ENCODE measurements at places on chromosomes 2 and 18.

- no peak for DNase-seq
Observed at GRCh38 chr2:171878481-171878993, 15.5 kb downstream of the SLC25A12 start.

- DNase-seq: no peak
Observed at GRCh38 chr2:3035385-3036050, 342.1 kb downstream of the EIPR1 start.

- DNase-seq: no peak
Observed at GRCh38 chr2:34664266-34664665, 1065.2 kb upstream of the FAM98A start.

DNA sequence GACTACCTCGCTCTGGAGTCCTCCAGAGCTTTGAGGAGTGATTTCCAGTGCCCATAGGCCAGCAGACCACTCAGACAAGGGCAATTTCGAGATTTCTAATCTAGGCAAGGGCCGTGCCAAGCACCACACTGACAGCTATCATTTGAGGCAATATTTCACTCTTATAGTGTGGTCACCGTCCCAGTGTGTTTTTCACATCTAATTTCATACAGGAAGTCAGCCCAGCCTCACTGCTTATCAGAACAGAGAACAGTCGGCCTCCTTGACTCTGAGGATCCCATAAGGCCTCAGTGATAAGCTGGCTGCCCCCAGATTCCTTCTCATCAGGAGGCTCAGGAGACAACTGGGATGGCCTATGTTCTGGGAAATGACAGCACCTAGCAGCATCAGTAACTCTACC lies 581 bp downstream of the CAPN14 start:
- no peak for DNase-seq

GRCh38 chr18:12287131-12287681 lies 20.8 kb upstream of the TUBB6 start:
- DNase-seq: no peak

GRCh38 chr18:51721996-51722395 lies 524.5 kb upstream of the MEX3C start:
- DNase-seq: no peak

DNA sequence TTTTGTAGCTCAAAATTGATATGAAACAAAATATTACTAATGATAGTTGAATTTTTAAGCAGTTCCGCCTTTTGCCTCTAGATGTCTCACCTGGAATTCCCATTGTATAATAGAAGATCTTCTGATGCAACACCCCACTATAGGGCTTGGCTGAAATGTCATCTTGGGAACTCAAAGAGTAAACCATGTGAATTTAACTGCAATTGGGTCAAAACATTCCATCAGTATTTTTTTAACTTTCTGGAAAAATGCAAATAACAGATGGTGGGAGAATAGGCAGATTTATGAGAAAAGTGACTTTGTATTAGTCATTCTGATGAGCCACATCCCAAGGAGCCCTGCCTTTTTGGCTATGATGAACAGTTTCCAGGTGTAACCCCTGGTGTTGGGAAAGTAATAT lies 489.9 kb downstream of the NYAP2 start:
- no peak for DNase-seq

DNA sequence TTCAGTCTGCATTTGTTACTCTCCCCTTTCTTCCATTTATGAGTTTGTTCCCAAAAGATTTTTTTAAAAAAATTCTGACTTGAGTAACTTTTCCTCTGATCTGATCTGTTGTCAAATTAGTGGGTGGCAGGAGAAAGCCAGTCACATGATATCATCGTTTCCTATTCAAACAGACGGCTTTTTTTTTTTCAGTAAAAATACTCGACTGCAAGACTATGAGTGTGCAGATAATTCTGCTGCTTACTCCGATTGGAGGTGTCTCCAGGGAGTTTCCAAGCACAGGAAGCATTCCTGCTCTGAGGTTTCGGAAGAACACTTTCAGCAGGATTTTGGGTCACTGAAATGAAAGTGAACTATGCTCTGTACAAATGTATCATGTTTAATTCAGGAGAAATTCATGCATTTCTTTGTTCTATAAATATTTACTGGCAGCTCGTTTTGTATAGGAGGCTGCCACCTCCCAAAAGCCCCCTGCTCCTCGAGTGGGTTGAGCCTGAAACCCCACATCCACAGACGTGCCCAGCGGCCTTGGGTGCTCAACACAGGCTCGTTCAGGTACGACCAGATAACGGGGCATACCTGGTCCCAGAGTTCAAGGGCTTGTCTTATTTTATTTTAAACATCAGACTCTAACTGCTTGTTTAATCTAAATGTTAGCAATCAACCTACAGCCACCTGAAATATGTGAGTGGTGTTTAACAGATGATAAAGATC lies 126.9 kb upstream of the ZNF516 start:
- no peak for DNase-seq

DNA sequence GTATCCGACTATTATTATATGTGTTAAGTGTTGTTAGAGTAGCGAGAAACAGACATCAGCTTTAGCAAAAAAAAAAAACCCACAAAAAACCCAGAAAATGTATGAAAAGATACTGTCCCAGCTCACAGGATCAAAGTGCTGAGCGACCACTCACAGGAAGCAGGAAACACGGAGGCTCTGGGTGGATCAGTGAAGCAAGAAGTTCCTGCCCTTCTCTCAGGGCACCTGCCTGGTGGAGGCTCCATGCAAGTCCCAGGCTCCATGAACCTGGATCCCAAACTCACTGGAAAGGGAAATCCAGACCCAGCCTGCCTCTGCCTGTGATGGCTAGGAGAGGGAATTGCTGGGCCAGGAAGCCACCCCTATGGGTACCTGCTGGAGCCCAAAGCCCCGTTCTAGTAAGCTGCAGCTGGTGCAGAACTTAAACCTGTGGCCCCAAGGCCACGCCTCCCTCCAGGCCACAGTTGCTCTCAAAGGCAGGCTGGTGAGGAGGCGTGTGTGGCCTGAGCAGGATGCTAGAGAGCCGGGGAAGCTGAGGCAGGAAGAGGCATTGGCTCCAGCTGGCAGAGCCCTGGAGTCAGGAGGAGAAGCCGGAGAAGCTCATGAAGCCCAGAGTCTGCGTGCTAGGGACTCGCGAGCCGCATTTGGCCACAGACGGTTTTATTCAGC lies 63.5 kb upstream of the TAF1B start:
- no peak for DNase-seq

DNA sequence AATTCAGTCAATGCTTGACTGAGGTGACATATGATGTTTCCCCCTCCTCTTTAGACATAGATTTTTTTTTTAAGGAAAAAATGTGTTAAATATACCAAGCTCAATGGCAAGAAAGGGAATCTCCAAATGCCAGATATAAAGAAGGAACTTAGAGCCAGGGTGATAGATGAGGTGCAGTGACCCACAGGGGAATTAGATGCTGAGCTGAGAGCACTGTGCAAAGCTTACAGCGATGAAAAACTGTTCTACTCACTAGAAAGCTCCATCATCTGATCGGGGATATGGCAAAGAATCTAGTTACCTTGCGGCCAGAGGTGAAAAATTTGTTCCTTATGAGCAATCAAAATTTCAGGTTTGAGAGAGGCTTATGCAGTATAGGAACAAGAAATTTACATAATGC lies 150.9 kb upstream of the ZFP36L2 start:
- DNase-seq: no peak

- no peak for DNase-seq
Observed at GRCh38 chr2:133130548-133131246, 437.6 kb downstream of the NCKAP5 start.

DNA sequence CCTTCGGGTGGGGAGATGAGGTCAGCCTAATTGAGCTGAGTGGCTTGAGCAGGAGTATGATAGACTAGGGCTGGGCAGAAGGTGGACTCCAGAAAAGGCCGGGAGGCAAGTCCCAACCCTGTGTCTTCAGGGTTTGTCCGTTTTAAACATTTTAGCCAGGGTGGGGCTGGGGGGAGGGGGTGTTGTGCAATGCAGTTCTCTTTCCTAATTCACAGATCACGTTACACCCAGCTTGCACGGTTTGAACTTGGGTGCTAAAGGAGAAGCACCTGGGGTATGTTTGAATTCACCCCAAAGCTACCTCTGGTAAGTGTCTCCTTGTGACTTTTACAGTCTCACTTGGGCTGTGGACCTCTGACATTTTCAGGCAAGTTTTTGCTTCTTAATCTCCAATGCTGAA lies 233.3 kb downstream of the AGAP1 start:
- no peak for DNase-seq

- DNase-seq: no peak
Observed at GRCh38 chr2:227325839-227326195, 766 bp downstream of the MFF start.

DNA sequence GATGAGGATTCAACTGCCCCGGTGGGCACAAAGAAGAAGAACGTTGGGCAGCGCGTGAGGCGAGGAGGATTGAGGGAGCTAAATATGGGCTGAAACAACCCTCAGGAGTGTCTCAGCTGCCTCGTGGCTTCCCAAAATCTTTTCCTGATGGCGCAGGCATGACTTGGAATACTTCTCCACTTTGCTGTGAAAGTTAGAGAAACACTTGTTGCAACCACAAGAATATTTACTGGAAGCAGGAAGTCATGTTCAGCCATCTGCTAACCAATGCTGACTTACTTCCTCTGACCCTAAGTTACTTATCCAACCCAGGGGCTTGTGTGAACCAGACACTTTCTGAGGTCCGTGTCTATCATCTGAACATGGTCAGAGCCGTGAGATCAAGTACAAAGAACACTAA lies 148.8 kb downstream of the ARL4C start:
- no peak for DNase-seq

DNA sequence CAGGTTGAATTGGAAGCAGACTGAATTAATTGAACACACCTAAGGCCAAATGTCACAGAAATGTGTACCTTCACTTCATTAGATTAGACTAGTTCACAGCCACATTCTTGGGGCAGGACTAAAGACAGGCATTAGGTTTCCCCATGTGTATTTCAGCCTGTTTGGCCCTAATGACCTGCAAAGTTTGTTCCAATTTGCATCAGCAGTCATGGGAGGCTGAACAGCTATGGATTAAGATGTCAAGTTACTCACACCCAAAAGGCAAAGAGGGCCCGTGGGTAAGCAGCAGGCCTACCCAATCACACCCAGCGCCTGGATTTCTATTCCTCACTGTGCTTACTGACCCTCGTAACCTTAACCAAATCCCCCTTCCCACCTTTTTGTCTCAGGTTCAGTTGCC lies 99.6 kb upstream of the RIOK3 start:
- no peak for DNase-seq

DNA sequence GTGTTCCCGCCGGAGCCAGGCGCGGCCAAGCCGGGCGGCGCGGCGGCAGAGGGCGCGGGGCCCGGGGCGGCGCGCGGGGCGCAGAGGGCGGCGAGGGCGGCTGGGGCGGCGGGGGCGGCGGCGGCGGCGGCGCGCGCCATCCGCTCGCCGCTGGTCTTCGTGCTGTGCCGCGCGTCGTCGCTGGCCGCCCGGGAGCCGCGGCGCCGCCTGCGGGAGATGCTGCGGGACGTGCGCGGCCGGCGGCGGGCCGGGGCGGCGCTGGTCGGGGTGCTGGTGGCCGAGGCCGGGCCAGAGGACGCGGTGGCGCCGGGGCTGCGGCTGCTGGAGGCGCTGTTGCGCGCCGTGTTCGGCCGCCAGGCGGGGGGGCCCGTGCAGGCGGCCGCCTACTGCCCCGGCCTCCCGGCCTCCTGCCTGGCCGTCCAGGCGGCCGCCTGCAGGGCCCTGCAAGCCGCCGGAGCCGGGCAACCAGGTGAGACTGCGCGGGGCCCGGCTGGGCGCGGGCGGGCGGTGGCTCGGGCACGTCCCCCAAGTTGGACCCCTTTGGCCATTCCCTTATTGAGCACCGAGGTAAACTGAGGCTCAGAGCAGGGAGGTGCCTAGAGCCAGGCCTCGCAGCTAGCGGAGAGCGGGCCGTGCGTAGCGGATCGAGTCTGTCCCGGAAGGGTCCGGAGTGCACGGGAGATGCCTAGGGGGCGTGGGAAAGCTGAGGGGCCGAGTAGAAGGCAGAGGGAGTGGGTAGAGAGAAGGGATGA lies 584 bp downstream of the C2orf72 start:
- no peak for DNase-seq

- no peak for DNase-seq
Observed at GRCh38 chr2:143730155-143730952, 601.1 kb downstream of the ARHGAP15 start.

DNA sequence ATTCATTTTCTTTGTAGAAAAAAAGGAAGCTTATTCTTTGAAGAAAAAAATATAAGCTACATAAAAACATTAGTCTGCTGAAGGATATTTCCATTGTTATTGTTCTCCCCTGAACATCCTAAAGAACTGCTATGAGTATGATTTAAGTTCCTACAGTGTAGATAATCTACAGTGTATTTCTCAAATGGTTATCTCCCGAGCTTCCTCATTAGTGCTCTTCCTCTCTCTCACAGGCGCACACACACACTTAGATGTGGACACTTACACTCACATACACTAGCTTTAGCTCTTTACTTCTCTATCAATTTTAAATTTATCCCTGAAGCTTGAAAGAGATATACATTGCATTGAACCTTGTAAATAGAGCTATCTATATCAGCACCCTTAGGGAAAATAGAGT lies 681.0 kb downstream of the KCNJ3 start:
- no peak for DNase-seq

DNA sequence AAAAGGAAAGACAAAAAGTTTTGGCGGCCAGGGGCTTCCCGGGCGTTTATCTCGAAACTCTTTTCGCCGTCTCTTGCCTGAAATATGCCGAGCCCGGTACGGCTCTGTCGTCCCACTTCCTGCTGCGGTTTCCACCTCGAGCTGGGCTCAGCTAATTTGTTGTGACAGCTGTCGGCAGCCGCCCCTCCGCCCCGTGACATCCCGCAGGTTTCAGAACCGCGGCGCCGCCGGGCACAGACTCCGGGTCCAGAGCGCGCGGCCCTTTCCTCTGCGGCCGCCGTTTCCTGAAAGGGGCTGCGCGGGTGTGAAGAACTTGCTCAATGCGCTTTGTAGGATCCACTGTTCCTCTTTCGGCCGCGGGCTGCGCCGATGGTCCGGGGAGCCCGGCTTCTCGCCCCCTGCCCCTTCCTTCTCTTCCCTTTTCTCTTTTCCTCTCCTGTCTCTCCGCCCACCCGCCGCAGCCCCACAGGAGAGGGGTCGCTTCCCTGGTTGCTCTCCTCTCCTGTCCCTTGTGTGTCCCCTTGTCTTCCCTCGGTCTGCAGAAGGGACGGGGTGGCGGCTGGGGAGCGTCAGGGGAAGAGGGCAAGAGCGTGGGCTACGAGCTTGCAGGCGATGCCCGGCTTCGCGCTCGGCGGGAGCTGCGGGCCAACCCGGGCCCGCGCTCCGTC lies 648 bp downstream of the ARID5A start:
- DNase-seq: no peak

DNA sequence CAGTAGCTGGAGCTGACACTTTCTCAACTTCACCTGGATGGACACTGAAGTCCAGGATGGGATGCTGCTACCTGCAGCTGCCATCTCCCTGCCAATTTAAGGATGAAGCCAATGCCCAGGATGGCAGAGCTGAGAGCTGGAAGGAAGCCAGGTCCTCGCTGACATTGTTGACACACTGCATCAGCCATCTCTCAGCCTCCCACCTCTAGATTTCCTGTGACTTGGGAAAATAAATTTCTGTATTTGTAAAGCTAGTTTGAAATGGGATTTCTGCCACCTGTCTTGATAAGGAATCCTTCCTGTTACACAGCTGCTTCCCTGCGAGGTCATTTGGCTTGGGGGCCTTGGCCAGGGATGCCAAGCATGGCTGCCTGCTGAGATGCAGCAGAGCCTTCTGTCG lies 43.5 kb downstream of the KCTD1 start:
- DNase-seq: no peak

All from NCI-H524 treated with DMSO at 0.1 percent for 48 hours (cell line).